Activated CD8-positive, alpha-beta memory T cell treated with anti-CD3 and anti-CD28 coated beads for 24 hours (primary cell): ENCODE measurements at places on chromosomes 3 and 15.

GRCh38 chr3:151724576-151725562, 8.9 kb upstream of the AADACL2 start:
- no peak for DNase-seq

GRCh38 chr3:181892848-181893247, 181.1 kb downstream of the SOX2 start:
- DNase-seq: no peak

DNA sequence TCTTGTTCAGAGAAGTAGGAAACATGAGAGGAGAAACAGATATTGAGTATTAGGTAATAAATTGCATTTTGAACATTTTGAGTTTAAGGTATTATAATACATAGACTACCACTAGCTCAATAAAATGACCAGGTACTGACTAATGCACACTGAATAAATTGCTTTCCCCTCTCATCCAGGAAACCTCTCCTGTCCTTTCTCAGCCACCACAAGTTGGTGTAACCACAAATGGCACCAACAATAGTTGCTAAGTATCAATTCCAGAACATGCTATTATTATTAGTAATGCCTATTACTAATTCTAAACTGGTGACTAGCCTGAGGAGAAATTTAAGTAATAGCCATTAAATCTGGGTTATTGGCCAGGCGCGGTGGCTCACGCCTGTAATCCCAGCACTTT, 47.3 kb upstream of the XRN1 start:
- DNase-seq: no peak

DNA sequence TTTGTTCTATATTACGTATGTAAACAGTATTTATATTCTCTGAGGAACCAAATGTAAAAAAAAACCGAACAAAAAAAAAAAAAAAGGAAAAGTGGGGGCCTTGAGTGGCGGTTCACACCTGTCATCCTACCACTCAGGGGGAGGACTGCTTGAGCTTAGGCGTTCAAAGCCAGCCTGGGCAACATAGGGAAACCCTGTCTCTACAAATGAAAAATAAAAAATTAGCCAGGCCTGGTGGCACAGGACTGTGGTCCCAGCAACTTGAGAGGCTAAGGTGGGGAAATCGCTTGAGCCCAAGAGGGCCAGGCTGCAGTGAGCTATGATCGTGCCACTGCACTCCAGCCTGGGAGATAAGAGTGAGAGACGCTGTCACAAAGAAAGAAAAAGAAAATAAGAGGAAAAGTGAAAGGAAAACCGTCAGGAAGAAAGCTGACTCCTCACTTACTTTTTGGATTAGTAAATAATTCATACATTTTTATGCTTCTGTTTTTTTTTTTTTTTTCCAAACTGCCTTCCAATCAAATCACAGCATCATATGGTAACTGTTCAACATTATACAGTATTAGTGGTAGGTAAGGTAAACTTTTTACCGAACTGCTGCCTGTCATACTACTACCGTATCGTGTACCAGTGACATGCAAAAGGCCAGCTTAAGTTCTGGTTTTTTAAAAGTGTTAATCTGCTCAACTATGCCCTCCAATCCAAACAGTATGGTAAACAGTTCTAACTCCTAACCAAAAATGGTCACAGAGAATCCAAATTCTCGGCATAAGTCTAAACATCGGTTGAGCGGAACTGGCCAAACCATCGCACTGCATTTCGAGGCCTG, 1.2 kb downstream of the PHC3 start:
- DNase-seq: no peak

DNA sequence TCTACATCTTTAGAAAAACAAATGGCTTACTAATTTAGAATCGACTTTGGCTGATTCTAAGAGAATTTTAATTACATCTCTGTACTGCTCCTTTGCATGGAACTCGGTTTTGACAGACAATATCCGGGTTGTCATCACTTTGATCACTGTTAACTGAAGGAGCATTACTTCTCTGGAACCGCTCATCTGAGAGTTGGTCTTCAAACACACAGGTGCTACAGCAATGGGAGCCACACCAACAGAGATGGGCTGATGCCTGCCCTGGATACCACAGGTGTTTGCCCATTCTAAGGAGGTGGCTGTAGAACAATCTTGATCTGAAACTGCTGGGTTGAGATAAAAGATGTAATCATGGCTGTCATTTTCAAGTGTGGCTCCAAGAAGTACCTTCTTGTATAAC, 21.6 kb downstream of the LINS1 start:
- no peak for DNase-seq
